Thoracic aorta (tissue), 2 donors: ENCODE measurements at places on chromosomes 4 and X. TPM values are rescaled to one million over a fixed set of nuclear protein-coding genes. Genes with fewer than 3 reads are reported as not detected.

- DNase-seq, result no peak
Observed at GRCh38 chr4:39085891-39086290, 23.9 kb downstream of the KLHL5 start.

DNA sequence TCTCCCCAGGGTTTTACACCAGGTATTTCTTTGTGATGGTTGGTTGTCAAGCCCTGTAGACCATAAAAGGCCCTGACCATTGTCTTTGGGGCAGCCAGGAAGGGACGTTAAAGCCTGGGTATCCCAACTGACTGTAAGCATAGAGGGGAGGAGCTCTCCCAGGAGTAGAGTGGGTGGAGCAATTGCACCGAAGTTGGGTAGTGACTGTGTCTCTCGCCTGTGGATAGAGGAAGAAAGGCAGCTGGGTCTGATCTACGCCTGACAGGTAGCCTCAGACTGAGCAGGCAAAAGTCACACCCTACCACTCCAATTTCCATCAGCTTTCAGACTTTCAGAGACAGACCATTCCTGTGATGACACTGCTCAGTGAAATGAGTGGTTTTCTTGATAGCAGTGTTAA is 123.3 kb downstream of the KLHL8 start:
- no peak for DNase-seq

GRCh38 chr4:7218686-7219085 is 26.3 kb downstream of the SORCS2 start:
- DNase-seq, result no peak

TMEM150C gene
- 0.92 TPM for total RNA-seq

GRCh38 chrX:24214568-24214967 is 65.0 kb downstream of the ZFX start:
- no peak for DNase-seq

GRCh38 chr4:41748571-41749475 is at the start of gene PHOX2B:
Gene PHOX2B, minus strand, starts transcription at chr4:41748725. Its CDS starts 115 bp downstream, at chr4:41748610.
- DNase-seq, result no peak

- no peak for DNase-seq
Observed at GRCh38 chr4:38678078-38678477, 14.1 kb downstream of the KLF3 start.

RAB9B gene
- 7.7 TPM for total RNA-seq

- DNase-seq, result no peak
Observed at GRCh38 chr4:23966725-23967124, 76.9 kb upstream of the PPARGC1A start.

DNA sequence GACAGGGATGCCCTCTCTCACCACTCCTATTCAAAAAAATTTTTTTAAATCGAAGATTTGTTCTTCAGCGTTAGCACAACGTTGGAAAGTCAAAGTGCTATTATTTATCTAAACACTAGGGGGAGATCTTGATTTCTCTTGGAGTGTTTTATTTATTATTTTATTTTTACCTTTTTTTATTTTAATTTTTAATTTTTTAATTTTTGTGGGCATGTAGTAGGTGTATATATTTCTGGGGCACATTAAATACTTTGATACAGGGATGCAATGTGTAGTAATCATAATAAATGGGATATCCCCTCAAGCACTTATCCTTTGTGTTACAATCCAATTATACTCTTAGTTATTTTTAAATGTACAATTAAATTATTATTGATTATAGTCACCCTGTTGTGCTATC is 37.4 kb upstream of the SLC10A4 start:
- DNase-seq, result no peak

TCP11X2 gene
- total RNA-seq, result not detected

- no peak for DNase-seq
Observed at GRCh38 chr4:119937746-119938145, 128.9 kb downstream of the MAD2L1 start.

RTL5 gene
- 7.6 TPM for total RNA-seq

DNA sequence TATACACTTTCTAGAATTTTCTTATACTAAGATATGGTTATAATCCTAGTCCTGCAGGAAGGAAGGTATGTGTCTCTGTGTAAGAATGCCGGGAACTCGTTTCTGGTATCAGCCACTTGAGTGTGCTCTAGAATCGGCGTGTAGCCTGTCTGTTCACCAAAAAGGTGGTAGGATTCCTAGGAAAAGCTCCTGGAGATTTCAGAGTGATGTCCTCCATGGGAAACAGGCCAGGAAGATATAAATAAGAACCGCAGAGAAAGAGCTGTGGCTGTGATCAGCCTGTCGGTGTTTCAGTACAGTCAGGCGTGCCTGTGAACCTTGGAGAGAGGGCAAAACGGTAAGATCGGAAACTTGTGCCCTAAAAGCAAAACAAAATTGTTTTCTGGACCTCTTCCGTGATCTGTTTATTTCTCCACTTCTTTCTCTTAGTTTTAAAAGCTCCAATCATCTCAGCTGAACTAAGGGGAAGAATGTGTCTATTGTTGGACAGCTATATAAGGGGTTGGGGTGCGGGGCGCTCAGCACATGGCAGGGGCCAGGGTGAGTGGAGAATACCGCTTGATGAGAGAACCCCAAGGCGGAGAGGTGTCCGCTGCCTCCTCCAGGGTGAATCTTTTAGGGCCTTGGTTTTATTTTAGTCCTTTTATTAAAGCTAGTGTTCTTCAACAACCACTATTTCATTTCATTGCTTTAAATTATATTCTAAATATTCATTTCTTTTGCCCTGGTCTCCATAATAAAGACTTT is 303.8 kb upstream of the TENM3 start:
- no peak for DNase-seq

USP26 gene
- not detected for total RNA-seq

OCIAD2 gene
- 6.6 TPM for total RNA-seq

EGFL6 gene
- total RNA-seq, result not detected

DNA sequence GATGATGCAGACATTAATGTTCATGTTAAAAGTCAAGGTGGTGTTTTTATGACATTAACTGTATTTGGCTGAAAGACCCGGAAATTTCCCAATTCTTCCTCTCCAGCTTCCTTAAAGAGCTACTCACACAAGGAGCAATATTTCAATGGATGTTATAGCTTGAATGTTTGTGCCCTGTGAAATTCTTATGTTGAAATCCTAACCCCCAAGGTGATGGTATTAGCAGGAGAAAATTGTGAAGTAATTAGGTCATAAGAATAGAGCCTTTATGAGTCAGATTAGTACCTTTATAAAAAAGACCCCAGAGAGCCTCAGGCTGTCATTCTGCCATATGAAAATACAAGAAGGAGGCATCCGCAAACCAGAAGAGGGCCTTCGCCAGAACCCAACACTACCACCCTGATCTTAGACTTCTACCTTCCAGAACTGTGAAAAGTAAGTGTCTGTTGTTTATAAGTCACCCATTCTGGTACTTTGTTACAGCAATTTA is 3.6 kb downstream of the TLR1 start:
- no peak for DNase-seq
